ENCODE measurements at places on chromosomes 2 and 18. TPM values are rescaled to one million over a fixed set of nuclear protein-coding genes. Genes with fewer than 3 reads are reported as not detected.
A peak's percentile ranks its signal among the peaks of the same experiment; 100 is the strongest.

Gene ADCY3
- 44.3 TPM for total RNA-seq

Gene ASB18
- not detected for total RNA-seq

- DNase-seq = no peak
Observed at GRCh38 chr18:45567123-45567522, 48.2 kb upstream of the SLC14A2 start.

- DNase-seq = no peak
Observed at GRCh38 chr2:100978582-100979191, 23.4 kb upstream of the RPL31 start.

DNA sequence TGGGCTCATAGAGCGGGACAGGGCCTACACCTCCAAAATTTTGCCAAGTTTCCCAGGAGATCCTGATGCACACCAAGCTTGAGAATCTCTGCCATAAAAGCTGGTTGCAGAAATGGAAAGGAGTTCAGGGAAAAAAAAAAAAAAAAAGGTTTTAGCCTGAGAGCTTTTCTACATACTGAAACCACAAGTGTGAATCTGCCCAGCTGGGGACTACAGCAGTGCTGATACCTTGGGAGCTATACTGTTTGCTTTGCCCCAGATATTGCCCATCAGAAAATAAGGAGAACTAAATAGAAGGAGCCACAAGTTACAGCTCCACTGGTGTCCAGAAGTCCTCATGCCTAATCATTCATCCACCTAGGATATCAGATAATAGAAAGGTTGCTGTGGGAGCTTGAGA, 38.4 kb upstream of the NCKAP5 start:
- DNase-seq = no peak

Gene SERPINB3
- total RNA-seq = 8.5 TPM

Gene ARHGEF4
- total RNA-seq = 56.0 TPM

Gene ADGRF3
- total RNA-seq = 0.34 TPM

Gene CXCR1
- total RNA-seq = 0.28 TPM

Gene NPHP1
- total RNA-seq = 5.2 TPM

DNA sequence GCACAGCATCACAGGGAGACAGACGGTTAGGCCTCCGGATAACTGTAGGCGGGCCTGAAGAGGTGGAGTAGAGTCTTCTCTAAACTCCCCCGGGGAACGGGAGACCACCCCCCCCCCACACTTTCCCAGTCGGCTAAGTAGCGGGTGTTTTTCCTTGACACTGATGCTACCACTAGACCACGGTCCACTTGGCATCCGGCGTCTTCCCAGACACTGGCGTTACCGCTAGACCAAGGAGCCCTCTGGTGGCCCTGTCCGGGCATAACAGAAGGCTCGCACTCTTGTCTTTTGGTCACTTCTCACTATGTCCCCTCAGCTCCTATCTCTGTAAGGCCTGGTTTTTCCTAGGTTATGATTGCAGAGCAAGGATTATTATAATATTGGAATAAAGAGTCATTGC, 25.7 kb upstream of the NCL start:
- DNase-seq = no peak

GRCh38 chr2:136242100-136242499, 124.2 kb upstream of the CXCR4 start:
- no peak for DNase-seq

DNA sequence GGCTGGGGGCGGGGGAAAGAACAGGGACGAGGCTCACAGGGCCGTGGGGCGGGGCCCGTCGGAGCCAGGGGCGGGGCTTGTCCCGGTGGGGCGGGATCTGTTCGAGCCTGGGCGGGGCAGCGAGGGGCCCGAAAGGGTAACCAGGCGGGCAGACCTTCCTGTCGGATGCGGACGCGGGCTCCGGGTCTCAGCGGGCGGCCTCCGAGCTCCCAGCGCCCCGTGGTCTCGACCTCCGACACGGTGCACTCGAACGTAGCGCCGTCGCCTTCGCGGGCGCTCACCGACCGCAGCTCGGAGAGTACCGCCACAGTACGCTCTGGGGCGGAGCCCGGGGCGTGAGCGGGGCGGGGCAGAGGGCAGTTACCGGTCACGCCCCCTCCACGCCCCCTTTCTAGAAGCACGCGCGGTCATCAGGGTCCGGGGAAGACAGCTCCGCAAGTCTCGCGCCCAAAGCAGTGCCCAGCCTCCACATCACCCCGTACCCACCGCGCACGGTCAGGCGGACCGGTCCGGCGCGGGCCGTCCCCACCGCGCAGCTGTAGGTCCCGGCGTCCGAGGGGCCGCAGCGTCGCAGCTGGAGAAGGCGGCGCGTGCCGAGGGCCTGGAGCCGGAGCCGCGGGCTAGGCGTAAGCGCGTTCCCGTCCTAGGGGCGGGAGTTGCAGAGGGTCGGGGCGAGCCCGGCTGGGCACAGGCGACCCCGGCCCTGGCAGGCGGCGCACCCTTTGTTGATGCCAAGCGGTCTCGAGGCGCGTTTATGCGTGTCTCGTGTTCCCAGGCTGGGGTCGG, 8.7 kb downstream of the TMEM198 start:
- DNase-seq = peak; percentile 87

Gene LDLRAD4
- 59.9 TPM for total RNA-seq

DNA sequence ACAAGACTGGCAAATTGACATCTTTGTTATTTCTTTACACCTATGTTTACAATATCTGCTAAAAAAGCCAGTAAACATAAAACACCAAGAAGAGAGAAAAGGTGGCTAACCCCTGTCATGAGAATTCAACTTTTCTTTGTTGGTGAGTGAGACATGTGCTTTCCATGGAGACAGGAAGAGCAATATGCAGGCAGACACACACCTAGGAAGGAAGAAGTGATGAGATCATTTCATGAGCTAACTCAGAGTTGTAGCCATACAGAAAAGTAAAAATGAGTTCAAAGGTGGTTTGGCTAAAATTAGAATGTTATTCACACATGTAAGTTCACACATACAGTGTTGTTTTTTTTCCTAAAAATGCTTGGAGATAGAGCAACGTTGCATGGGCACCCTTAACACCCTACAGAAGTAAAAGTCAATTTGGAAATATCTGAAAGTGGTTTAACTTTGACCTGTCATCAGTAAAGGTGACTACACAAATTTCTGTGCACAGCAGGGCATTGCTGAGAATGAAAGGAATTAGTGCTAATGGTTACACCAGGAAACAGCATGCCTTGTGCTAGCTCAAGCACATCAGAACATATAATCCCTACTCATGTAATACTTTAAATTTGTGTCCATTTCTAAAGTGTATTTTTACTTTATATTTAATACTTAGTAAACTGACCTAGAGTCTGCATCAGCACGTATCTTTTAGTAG, 557.6 kb downstream of the CBLN2 start:
- no peak for DNase-seq

DNA sequence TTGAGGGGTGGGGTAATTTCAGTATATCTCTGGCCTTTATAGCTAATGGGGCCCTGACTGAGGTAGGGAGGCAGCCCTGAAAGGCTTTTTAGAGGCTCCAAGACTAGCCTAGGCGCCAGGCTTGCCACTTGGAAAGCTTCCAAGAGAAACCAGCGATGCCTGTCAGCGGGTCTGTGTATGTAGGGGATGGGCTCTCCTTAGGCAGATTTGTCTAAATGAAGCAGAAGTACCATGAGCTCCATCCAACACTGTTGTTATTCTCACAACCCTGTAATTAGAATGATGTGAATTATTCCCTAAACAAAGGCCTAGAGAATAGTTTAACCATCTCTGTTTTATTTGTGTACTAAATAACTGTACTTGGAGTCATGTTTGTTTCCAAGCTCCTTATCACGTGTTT, 138.1 kb downstream of the B3GNT2 start:
- DNase-seq = no peak

Gene GPR45
- not detected for total RNA-seq

DNA sequence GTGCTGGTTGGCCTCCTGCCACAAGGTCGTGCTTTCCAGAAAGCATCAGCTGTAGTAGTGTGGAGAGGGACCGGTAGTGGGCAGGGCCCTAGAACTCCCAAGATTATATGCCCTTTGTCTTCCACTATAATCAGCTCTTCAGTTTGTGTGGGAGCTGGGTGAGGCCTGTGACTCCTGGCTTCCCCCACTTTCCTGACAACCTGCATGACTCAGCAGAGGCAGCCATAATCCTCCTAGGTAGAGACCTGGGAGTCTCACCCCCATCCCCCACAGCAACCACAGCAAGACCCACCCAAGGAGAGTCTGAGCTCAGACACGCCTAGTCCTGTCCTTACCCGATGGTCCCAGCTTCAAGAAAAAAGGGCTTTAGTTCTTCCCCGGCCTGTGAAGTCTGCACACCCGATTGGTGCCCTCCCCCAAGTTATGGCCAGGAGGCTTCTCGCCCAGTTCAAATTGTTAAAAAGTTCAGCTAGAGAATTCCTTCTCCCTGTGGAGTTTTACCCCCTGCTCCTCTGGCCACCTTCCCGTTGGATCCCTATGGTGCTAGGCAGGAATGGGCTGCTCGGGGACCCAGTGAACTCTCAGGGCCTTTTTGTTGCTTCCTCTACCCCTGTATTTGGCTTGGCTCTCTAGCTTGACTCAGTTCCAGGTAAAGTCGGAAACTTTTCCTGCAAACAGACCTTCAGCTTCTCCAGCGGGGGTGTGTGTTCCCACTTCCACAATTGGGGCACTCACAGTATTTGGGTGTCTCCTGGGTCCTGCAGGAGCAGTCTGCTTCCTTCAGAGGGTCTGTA, 57.8 kb upstream of the FAM237A start:
- DNase-seq = no peak

DNA sequence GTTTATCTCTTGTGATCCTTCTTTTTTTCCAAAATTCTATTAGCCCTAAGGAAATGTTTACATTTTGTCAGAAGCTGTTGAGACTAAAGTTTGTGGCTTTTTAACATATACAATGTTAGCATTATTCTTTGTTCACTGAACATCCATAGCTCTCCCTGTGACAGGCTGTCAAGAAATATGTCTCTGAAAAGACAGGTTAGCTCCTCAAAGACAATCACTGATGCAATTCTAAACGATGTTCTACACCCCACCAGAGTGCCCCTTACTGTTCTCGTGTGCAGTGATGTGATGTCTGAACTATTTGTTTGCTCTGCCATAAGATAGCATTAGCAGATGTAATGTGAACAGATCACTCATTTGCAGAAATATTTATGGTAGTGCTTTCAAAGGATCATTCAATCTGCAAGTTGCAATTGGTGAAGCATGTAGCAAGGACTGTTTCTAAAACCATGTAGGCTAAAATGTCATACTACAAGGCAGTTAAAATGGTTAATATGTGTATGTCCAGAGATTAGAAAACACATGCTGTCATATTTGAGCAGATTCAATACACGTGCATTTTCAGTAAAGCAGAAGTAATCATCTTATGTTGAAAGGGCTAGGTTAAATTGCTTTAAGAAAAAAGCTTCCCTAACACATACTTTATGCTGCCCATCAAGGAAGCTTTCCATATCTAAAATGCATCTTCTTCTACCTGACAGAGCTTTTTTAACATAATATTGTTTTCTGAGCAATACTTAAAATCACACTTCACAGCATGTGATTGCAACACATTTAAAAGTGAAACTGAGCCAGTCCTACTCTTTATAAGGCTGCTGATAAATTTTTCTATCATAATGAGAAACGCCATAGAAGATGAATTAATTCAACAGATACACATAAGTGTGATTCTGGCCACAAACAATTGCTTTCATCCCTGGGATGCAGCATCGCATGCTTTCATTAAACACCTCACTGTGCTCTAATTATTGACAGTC, 285.7 kb upstream of the UBE2E3 start:
- DNase-seq = no peak

Gene DSC3
- total RNA-seq = 32.1 TPM

GRCh38 chr2:137747509-137747908, 216.8 kb upstream of the HNMT start:
- DNase-seq = no peak

Gene VWA3B
- not detected for total RNA-seq

DNA sequence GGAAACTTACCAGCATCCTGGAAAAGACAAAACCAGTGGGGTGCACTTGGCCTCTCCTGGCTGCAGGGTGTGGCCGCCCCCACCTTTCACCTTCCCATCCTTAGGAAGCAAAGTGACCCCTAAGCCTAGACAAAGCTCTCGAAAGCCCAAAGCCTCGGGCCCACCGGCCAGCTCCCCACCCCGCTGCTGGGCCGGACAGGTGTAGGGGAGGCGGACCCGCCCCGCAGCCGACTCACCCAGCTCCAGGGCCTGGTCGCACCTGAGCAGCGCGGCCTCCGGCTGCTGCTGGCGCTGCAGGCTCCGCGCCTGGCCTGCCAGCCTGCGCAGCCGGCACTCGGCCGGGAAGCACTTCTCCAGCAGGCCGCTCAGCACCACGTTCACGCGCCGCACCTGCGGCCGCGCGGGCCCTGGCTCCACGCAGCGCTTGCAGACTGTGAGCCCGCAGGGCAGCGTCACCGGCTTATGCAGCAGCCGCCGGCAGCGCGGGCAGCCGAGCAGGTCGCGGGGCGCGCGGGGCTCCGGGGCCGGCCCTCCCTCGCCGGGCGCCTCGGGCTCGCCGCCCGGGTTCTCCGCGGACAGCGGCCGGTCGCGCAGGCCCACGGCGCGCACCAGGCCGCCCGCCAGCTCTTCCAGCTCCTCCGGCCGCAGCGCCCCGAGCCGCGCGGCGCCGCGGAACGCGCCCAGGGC, 979 bp downstream of the LONRF2 start:
- DNase-seq = peak; percentile 26

GRCh38 chr2:240480834-240481623, 45.6 kb downstream of the GPC1 start:
- peak; percentile 3 for DNase-seq

Gene IL37
- total RNA-seq = 1.4 TPM

DNA sequence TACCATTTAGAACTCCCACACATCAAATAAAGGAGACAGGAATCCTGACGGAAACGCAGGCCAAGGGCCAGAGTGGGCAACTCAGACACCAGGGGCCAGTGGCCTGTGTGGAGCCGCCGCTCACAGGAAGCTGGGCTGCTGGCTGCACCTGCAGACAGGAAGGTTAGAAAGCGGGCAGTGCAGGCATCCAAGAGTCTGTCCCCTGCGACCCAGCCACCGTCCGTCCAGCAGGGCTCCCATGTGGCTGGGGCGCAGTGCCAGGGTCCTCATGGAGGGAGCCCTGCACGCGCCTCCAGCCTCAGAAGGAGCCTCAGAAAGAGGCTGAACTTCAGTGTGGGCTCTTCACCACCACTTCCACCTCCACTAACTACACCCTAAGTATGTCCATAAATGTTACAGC, 2.5 kb upstream of the ANO7 start:
- no peak for DNase-seq

Gene KCNG2
- 3.7 TPM for total RNA-seq

DNA sequence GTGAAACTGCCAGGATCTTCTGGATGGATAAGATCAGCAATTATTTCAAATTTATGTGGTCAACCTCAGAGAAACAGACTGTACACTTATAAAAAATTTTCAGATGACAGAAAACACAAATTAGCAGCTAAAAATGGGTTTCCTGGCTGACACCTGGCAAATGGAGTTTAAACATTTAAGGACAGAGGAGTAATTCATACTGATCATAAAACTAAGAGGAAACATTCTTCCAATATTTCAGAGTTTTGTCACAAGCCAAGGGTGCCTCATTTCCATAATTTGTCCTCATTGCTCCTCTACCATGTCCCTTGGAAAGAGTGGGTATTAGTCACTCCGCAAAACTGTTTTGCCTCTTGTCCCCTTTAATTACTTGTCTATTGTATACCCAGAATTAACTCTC, 70.2 kb downstream of the TMEFF2 start:
- DNase-seq = no peak

All from prostate gland (tissue), 2 donors.